Left lung (tissue), 14 donors: ENCODE measurements at places on chromosomes 6 and 20.

- H3K4me3 ChIP-seq = no peak overlapping the region
- peaks cover 40% of the 10 kb centered on the region for H3K4me1 ChIP-seq
- DNase-seq = no peak
- peak overlapping the region; percentile 61 for H3K27ac ChIP-seq
- no peaks in the 10 kb centered on the region for H3K27me3 ChIP-seq
- no peaks in the 10 kb centered on the region for H3K36me3 ChIP-seq
Measured at GRCh38 chr6:18330548-18331081, 56.5 kb upstream of the RNF144B start.

DNA sequence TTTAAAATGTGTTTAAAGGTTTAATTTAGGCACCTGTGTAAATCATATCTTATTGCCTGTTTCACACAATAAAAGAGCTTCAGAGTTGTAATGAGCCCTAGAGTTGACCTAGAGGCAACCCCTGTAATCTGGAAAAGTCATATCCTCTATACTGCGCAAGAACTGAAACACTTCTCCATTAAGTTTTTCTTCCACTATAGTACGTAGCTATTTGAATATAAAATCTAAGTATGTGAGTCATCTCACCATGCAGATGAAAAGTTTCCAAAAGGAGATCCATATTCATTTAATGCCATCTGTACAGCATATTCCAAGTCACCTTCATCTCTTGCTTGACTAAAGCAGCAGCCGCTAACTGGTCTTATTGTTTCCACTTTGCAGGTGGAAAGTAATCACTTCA, 26.0 kb upstream of the TAAR1 start:
- H3K4me3 ChIP-seq = no peak overlapping the region
- H3K27ac ChIP-seq = no peak overlapping the region
- H3K36me3 ChIP-seq = no peaks in the 10 kb centered on the region
- H3K4me1 ChIP-seq = peaks cover 18% of the 10 kb centered on the region
- DNase-seq = no peak

- H3K36me3 ChIP-seq = no peaks in the 10 kb centered on the region
- H3K27ac ChIP-seq = no peak overlapping the region
- no peak overlapping the region for H3K4me3 ChIP-seq
- H3K4me1 ChIP-seq = peaks cover 10% of the 10 kb centered on the region
Measured at GRCh38 chr20:17856837-17857605, 111.6 kb downstream of the SNX5 start.

DNA sequence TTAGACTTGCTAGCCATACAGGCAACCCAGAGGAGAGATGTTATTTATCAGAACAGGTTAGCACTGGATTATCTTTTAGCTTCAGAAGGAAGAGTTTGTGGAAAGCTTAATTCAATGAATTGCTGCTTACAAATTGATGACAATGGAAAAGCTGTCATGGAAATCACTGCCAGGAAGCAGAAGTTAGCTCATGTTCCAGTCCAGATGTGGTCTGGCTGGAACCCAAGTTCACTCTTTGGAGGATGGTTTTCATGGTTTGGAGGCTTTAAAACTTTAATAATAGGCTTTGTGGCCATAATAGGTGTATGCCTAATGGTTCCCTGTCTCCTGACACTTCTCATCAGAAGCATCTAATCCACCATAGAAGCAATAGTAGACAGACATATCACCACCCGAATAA, 699.0 kb downstream of the PHF3 start:
- no peak for DNase-seq
- H3K4me1 ChIP-seq = no peaks in the 10 kb centered on the region
- H3K27ac ChIP-seq = no peak overlapping the region
- H3K4me3 ChIP-seq = no peak overlapping the region
- H3K36me3 ChIP-seq = no peaks in the 10 kb centered on the region
- H3K27me3 ChIP-seq = no peaks in the 10 kb centered on the region

DNA sequence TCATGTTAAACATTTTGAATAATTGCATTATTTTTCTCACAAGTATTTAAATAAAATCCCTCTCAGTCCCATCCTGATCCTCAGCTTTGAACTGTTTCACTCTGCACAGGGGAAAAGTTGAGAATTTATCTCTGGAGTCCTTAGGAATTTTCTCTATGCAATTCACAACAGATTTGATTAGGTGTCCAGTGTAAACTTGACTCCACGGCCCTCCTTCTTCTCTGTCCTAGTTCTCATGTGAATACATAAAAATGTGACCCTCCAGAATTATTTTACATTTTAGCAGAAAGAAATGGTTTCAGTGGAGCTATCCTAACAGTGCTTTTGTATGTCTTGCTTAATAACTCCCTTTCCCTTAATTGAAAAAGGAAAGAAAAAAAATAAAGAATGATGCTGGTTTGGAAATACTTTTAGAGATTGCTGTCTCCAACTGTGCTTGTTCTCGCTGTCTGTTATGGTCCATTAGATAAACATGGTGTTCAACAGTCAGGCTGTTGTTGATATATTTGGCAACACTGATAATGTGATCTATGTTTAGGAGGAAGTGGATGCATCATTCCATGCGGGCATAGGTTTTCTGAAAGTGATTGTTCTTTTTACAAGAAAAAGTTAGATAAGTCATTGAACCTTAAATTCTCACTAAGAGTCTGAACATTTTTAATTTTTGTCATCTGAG, 599.4 kb upstream of the CITED2 start:
- H3K27me3 ChIP-seq = no peaks in the 10 kb centered on the region
- peak overlapping the region; percentile 61 for H3K27ac ChIP-seq
- DNase-seq = no peak
- H3K4me1 ChIP-seq = peaks cover 4% of the 10 kb centered on the region
- no peaks in the 10 kb centered on the region for H3K36me3 ChIP-seq

DNA sequence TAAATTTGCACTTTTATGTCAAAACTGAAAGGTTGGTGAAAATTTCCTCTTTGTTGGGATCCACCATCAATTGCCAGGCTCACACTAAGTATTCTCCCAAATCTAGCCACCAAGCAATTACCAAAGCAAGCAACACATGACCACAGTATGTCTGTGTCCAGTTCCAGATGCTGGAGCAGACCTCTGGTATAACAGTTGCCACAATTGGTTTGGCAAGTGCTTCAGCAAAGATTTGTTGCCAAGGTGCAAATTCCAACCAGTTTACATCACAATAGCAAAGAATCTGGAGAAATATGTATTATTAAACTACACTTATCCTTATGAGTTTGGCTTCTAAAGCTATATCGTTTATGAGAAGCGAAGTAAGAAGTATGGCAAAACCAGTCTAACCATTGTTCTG, 6.4 kb downstream of the GTF2H5 start:
- H3K4me3 ChIP-seq = no peak overlapping the region
- H3K27me3 ChIP-seq = no peaks in the 10 kb centered on the region
- DNase-seq = no peak

DNA sequence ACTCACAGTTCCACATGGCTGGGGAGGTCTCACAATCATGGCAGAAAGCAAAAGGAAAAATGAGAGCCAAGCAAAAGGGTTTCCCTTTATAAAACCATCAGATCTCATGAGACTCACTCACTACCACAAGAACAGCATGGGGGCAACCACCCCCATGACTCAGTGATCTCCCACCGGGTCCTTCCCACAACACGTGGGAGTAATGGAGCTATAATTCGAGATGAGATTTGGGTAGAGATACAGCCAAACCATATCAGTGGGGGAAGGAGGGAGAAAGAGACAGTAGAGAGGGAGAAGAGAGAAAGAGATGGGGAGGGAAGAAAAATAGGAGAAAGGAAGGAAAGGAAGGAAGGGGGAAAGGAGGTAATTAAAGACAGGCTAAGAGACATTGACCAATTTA, 30.1 kb downstream of the GMDS start:
- no peak for DNase-seq
- H3K4me1 ChIP-seq = no peaks in the 10 kb centered on the region
- H3K27me3 ChIP-seq = no peaks in the 10 kb centered on the region

GRCh38 chr20:52744441-52744840, 227.7 kb upstream of the TSHZ2 start:
- no peak for DNase-seq
- no peak overlapping the region for H3K27ac ChIP-seq
- H3K4me3 ChIP-seq = no peak overlapping the region
- no peaks in the 10 kb centered on the region for H3K36me3 ChIP-seq
- no peaks in the 10 kb centered on the region for H3K27me3 ChIP-seq

DNA sequence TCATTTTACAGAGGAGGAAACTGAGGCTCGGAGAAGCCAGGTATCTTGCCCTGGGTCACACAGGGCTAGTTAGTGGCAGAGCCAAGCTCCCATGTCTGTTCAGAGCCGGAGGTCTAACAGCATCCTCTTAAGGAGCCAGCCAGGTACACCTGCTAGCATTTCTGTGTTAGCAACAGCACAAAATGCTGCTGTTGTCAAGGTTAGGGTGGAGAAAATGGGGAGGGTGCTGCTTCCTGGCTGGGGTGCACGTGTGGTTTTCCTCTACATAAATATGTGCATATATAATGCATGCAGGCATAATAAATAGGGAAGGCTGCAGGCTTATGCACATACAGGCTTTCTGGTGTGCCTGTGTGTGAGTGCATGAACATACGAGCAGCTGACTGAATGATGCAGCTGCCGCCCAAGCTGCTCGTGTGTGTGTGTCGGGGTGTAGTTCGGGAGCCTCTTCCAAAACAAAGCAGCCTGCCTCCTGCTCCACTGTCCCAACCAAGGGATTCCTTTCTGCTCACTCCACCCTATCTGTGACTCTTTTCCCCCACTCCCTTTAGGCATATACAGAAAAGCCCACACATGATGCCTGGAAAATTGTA, 86.6 kb downstream of the CD40 start:
- H3K4me1 ChIP-seq = peaks cover 55% of the 10 kb centered on the region
- peaks cover 19% of the 10 kb centered on the region for H3K27me3 ChIP-seq
- H3K36me3 ChIP-seq = no peaks in the 10 kb centered on the region
- H3K4me3 ChIP-seq = no peak overlapping the region

- DNase-seq = no peak
- H3K27ac ChIP-seq = no peak overlapping the region
- no peaks in the 10 kb centered on the region for H3K36me3 ChIP-seq
Measured at GRCh38 chr6:157481865-157482249, 100.9 kb downstream of the ZDHHC14 start.

DNA sequence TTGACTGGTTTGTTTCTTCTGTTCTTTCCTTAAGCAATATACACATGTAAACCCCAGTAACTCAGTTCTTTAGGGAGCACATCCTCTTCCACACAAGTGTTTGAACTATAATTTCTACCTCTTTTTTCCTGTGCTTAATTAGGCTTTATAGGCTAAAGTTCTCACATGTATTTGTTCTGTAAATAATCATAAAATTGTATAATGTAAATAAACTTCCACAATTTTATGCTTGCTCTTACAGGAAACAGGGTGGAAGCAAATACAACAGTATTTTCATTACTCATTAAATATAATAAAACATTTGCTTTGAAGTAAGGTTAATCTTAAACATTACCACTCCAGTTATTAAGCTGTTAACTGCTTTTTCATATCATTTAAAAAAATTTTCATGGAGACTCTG, 26.9 kb downstream of the GPRC6A start:
- no peak for DNase-seq
- no peaks in the 10 kb centered on the region for H3K27me3 ChIP-seq
- no peaks in the 10 kb centered on the region for H3K36me3 ChIP-seq
- H3K4me1 ChIP-seq = no peaks in the 10 kb centered on the region
- H3K4me3 ChIP-seq = no peak overlapping the region

- no peak overlapping the region for H3K27ac ChIP-seq
- H3K27me3 ChIP-seq = peaks cover 22% of the 10 kb centered on the region
- H3K4me3 ChIP-seq = no peak overlapping the region
- no peaks in the 10 kb centered on the region for H3K36me3 ChIP-seq
- no peak for DNase-seq
Measured at GRCh38 chr6:165988757-165989456, 178.7 kb downstream of the TBXT start.

DNA sequence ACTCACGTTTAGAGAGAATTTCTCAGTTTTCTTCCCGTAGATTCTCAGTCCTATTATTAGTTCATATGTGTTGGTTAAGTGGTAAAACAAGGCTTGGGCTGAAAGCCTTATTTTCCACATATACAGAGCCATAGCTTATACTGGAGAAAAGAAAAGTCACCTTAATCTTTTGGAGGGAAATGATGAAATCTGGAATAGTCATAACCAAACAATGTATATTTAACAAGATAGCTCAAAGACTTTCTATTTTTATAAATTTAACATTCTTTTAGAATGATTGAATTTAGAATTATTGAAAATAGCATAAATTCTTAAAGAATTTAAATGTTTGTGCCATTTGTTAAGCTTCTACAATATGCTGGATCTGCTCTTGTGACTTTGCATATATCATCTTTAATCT, 85.8 kb downstream of the CDKAL1 start:
- no peaks in the 10 kb centered on the region for H3K27me3 ChIP-seq
- H3K4me1 ChIP-seq = no peaks in the 10 kb centered on the region
- H3K27ac ChIP-seq = no peak overlapping the region
- no peak for DNase-seq
- H3K36me3 ChIP-seq = no peaks in the 10 kb centered on the region

DNA sequence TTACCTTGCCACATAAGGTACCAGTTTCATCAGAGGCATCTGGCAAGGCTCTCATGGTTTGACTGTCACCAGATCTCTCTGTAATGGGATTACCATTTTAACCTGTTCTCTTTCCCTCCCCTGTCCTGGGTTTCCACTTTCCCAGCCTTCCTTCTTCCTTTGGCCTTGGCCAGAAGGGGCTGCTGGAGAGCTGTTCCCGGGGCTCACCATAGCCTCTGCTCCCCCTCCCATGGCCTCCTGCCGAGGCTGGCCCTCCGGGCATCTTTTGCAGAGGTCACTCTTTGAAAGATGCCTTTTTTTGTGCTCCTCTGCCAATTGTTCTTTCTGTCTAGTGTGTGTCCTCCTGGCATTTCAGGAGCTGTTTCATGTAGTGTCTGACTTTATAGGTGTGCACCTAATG, 100.7 kb upstream of the SCP2D1 start:
- H3K27me3 ChIP-seq = no peaks in the 10 kb centered on the region
- H3K36me3 ChIP-seq = no peaks in the 10 kb centered on the region
- H3K4me1 ChIP-seq = no peaks in the 10 kb centered on the region

GRCh38 chr20:9236458-9236857, 167.6 kb downstream of the PLCB4 start:
- DNase-seq = no peak
- H3K4me1 ChIP-seq = peaks cover 9% of the 10 kb centered on the region
- no peak overlapping the region for H3K4me3 ChIP-seq
- no peaks in the 10 kb centered on the region for H3K27me3 ChIP-seq
- no peak overlapping the region for H3K27ac ChIP-seq

DNA sequence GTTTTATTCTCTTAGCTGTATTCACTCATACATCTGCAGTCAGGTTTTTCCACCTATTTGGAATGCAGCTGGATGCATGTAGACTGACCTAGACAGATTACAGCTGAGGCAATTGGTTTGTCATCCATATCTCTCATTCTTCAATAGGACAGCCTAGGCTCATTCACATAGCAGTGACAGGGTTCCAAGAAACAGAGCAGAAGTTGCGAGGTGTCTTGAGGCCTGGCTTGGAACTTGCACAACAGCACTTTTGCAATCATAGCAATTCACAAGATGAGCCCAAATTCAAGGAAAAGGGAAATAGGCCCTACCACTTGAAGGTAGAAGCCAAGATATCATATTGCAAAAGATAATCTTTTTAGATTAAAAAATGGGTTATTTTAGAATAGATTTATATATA, 508.9 kb upstream of the JAG1 start:
- DNase-seq = no peak
- no peak overlapping the region for H3K4me3 ChIP-seq
- H3K27ac ChIP-seq = no peak overlapping the region
- no peaks in the 10 kb centered on the region for H3K27me3 ChIP-seq
- H3K4me1 ChIP-seq = no peaks in the 10 kb centered on the region
